ENCODE measurements at places on chromosomes 11 and 22. TPM values are rescaled to one million over a fixed set of nuclear protein-coding genes. Genes with fewer than 3 reads are reported as not detected.
A peak's percentile ranks its signal among the peaks of the same experiment; 100 is the strongest.

MTCH2 gene
- total RNA-seq: 85.4 TPM

DNA sequence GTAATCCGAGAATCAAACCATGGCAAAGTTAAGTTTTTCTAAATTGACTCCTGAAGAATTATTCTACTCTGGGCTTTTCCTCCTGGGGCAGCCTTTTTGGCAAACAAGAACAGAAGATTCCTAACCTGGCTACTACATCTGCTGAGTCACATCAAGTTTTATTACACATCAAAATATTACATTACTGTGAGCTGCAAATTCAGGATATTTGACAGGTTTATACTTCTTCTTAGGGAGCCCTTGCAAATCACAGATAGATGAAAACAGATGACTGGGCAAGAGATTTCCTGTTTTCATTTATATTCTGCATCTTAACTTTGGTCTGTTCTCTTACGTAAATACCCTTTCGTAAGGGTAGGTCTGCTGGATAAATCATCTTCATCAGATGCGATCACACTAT, 23.6 kb downstream of the XRRA1 start:
- DNase-seq: no peak

DNA sequence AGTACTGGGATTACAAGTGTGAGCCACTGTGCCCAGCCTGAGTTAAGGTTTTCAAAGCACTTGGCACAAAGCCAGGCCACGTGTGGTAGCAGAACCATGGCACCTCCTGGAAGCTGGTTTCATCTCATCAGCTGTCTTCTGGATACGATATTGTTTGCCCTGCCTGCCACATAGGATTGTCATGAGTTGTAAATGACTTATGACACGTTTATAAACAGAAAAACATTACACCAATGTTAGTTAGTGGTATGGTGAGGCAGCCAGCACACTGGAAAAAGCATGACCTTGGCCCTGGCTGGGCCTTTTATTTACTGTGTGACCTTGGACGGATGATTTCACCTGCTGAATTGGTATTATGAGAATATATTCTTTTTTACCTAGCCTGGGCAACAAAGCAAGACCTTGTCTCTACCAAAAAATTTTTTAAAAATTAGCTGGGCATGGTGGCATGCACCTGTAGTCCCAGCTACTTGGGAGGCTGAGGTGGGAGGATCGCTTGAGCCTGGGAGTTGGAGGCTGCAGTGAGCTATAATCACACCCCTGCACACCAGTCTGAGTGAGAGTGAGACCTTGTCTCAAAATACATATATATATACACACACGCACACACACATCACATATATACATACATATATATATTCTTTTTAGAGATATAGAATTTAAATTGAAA, 24.0 kb upstream of the MYH9 start:
- DNase-seq: peak; percentile 70

GRCh38 chr11:96736601-96737000, 346.8 kb downstream of the JRKL start:
- no peak for DNase-seq

- DNase-seq: no peak
Observed at GRCh38 chr11:90784241-90784814, 561.5 kb upstream of the CHORDC1 start.

DNA sequence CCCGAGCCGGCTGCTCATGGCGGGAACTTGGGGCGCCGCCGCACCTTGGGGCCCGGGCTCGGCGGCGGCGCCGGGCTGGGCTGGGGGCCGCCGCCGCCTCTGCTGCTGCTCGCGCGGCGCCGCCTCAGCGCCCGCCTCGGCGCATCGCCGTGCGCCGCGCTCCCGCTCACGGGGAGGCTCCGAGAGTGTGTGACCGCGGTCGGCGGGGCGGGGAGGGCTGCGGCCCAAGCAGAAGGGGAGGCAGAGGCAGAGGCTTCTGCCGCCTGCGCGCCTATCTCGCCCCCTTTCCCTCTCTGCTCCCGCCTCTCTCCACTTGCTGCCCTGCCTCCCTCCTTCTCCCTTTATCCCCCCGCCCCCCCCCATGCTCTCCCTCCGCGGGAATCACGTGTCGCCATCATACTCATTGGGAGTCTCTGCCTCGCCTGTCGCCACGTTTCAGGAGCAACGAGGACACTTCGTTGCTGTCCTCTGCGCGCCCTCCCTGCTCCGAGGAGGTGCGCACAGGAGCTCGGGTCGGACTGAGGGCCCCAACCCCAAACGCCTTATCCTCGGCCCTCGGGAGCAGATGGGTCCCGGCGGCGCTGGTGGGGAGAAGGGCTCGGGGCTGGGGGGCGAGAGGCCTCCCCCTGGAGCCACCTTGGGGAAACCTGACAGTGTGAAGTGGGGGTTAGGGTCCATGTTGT, at the start of gene GUCY1A2:
TSS of gene GUCY1A2 (minus strand) at position 258 of the 683 bp plus-strand sequence. CDS start 421 bp downstream, outside the sequence.
- DNase-seq: no peak

DNA sequence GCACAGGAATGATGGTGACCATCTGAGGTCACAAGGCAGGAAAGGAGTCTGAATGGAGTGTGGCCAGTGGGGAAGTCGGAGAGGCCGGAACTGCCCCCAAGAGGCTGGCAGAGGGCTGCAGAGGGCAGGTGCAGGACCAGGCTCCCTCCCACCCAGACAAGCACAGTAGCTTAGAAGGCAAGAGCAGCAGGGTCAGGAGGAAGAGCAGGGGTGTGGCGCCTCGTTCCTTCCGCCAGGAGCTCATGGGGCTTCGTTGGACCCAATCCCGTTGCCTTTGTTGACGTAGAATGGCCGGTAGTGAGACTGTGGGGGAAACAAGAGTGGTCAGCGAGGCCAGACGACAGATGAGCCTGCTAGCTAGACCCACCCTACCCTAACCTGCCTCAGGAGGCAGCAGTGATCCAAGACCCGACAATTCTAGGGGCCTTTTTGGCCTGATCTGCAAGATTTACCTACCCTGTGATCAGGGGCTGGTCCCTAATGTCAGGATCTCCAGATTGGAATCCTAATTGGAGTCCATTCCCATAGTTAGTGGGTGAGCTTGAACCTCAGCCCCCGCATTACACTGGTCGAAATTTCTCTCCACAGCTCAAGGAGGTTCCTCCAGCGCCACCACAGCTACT, 25.6 kb downstream of the TRIM29 start:
- DNase-seq: no peak

GRCh38 chr11:65493367-65494176, 5.3 kb upstream of the MALAT1 start:
- peak; percentile 83 for DNase-seq
